ENCODE measurements at places on chromosomes 1 and 21. TPM values are rescaled to one million over a fixed set of nuclear protein-coding genes. Genes with fewer than 3 reads are reported as not detected.

Gene PHLDA3
- total RNA-seq, result 25.6 TPM

Gene ADCY10
- 0.22 TPM for total RNA-seq

Gene FAM151A
- not detected for total RNA-seq

DNA sequence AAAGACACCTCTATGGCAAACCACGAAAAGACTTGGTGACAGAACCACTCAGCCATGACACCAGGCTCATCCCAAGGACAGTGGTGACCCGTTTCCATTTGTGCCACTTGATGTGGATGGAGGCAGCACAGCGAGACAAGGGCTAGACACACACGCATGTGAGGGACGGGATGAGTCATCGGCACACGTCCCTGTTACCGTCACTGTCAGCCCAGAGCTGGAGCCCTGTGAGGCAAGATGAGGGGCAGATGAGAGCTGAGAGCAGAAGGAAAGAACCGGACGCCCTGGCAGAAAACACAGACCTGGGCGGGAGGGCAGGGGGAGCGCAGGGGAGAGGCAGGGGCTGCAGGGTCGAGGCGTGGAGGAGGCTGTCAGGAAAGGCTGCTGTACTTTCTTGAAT is 57.8 kb downstream of the SIK1 start:
- no peak for DNase-seq

GRCh38 chr1:224500796-224501195 is 66.2 kb upstream of the WDR26 start:
- no peak for DNase-seq

- peak; percentile 8 for DNase-seq
Measured at GRCh38 chr1:9591669-9592509, 3.2 kb downstream of the TMEM201 start.

GRCh38 chr21:38958940-38959691 is 153.4 kb downstream of the ETS2 start:
- peak; percentile 82 for DNase-seq

GRCh38 chr1:7094086-7094485 is 308.8 kb downstream of the CAMTA1 start:
- no peak for DNase-seq

Data from kidney (tissue), 22 donors.